ENCODE measurements at places on chromosomes 7 and 10.
A peak's percentile ranks its signal among the peaks of the same experiment; 100 is the strongest.

DNA sequence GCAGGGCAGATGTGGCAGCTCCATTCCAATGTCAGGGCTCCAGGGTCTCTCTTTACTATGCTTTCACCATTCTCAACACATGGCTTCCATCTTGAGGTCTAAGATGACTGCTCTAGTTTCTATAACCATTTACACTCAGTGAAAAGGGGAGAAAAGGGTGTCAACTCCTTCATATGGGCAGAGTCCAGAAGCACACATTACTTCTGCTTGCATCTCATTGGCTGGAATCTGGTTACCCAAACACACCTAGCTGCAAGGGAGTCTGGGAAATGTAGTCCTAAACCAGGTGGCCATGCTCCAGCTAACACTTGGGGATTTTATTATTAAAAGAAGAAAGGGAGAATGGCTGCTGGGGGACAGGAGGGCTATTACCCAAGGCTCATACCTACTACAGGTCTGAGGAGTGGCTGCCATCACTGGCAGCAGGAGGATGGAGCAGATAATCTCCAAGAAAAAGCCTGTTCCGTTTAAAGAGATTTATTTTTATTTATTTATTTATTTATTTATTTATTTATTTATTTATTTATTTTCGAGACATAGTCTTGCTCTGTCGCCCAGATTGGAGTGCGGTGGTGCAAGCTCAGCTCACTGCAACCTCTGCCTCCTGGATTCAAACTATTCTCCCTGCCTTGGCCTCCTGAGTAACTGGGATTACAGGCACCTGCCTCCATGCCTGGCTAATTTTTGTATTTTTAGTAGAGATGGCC, 29.1 kb upstream of the LBX1 start:
- DNase-seq, result no peak

DNA sequence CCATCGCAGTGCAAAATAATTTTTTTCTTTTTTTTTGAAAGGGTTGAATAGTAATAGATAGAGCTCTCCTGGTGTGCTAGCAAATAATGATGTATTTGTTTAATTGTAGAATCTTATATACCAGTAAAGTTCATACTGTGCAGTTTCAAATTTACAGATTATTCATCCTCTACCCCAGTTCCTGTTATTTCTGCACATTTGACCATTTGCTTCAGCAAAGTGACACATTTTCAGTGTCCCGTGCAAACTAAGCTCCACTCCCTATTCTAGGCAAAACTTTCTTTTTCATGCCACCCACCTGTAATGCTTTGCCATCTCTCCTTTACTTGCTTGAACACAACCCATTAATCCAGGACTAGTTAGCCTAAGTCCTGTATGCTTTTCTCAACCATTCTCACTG, 43.0 kb downstream of the SHOC2 start:
- no peak for DNase-seq

DNA sequence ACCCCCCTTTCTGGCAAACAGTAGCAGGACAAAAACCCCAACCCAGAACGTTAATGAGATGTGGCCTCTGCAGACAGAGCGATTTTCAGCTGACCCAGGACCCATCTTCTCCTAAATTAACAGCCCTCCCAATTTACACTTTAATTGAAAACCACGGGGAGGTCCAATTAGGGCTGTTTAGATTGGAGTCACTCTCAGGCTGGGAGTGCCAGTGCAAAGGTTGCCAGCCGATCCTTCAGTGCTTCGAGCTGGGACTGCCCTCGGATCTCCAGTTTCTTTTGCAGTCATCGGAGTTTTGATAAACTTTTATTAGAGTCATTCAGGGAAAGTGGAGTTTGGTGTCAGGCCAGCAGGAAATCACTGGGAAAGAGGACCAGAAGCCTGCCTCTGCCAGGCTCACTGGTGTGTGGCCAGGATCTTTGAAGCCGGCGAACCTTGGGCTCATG, 108.0 kb downstream of the DOCK1 start:
- peak; percentile 29 for DNase-seq

DNA sequence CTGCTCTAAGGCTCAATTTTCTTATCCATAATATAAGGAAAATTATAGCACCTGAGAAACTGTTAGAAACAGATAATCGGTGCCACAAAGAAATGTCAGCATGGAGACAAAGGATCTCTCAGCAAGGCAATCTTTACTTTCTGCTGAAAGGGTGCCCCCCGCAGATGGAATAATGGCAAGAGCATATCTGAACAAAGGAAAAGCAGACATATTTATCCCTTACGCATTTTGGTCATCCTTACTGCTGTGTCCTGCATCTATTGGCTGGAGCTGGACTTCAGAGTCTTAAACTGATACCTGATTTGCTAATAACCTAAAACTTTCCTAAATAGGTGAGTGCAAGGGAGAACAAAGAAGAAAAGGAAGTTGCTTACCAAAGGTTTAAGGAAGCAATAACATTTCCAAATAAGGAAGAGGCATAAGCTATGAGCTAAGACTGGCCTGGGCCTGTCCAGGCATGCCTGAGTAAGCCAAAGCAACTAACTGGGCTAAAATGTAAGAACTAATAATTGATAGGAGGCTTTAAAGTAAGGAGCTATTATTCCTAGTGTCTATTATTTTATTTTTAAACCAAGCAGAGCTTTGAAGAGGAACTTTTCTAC, 39.6 kb upstream of the ELMO1 start:
- no peak for DNase-seq

GRCh38 chr10:64732372-64732957, 1211.3 kb downstream of the REEP3 start:
- no peak for DNase-seq

- DNase-seq, result peak; percentile 68
Observed at GRCh38 chr10:132884691-132885271, 57.6 kb downstream of the CFAP46 start.
